ENCODE measurements at places on chromosomes 11 and 22. TPM values are rescaled to one million over a fixed set of nuclear protein-coding genes. Genes with fewer than 3 reads are reported as not detected.

- no peak for DNase-seq
These were observed 19.3 kb upstream of the NUCB2 start for GRCh38 chr11:17257196-17257595.

DNA sequence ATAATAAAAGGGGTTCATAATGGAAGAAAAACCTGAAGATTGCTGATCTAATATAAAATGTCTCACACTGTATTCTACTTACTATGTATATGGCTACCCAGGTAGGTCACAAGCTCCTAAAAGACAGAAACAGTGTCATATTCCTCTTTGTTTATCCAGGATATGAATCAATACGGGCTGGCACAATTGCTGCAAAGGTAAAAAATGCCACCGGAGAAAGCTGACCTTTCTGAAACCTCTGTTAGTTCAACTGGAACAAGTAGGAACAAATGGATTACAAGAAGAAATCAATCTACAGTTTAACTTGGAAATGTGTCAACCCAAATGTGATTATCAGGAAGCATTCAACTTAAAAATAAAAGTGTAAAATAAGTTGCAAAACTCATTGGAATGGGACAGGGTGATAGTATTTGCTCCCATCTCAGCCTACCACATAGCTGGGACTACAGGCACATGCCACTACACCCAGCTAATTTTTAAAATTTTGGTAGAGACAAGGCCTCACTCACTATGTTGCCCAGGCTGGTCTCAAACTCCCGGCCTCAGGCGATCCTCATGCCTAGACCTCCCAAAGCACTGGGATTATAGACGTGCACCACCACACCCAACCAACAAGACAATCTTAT is 27.6 kb downstream of the SLC35F2 start:
- no peak for DNase-seq

- DNase-seq, result no peak
These were observed 166.2 kb downstream of the LDLRAD3 start for GRCh38 chr11:36109850-36110606.

The IRAG1 gene
- total RNA-seq, result 366 TPM

DNA sequence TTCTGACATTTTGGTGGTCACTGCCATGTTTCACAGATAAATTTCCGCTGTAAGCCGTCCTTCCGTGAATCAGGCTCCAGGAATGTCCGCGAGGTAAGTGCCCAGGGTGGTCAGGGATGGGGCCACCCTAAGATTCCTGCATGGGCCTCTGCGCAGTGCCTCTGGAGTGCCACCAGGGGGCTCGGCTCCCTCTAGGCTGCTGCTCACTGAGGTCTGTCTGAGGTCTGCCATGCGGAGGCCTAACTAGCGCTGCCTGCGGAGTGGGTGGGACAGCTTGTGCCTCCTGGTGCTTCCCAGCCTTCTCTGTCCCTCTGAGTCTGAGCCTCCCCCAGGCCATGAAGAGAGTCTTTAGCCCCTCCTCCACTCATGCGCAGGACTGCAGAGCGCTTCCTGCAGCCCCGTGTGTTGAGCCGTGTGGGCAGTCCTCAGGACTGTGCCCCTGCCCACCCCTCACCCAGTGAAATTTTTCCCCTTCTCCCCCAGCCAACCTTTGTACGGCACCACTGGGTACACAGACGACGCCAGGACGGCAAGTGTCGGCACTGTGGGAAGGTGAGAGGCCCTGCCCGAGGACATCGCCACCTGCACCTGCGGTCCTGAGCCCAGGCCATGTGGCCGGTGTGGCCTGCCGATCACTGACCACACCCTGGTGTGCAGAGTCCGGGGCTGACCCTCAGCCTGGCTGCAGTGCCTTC is 11.9 kb upstream of the MDK start:
- DNase-seq, result no peak

DNA sequence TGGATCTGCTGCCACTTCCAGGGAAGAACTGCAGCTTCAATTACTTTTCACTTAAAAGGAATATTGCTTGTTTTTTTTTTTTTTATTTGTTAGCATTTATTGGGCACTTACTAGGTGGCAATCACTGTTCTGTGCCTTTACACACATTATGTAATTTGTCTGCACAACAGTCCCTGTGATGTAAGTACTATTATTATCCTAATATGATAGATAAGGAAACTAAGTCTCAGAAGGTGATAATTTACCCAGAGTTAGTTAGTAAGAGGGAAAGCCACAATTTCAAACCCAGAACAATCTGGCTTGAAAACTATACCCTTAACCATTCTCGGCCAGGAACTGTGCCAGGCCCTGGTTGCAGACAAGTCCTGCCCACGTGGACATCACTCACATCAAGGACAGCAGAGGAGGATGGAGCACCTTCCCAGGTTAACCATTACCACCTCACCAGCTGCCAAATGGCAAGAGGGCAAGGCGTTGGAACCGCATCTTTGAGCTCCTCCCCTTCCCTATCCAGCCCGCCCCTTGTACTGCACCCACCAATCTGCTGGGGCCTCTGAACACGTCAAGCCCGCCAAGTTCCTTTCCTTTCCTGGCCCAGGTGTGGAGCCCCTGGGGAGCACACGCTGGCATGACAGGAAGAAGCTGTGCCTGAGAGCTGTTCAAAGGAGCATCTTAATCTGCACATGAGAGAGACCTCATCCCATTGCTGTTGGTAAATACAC is 78.4 kb downstream of the NAV2 start:
- DNase-seq, result no peak

All from posterior vena cava (tissue), 2 donors.